ENCODE measurements at places on chromosomes 6 and 20.

DNA sequence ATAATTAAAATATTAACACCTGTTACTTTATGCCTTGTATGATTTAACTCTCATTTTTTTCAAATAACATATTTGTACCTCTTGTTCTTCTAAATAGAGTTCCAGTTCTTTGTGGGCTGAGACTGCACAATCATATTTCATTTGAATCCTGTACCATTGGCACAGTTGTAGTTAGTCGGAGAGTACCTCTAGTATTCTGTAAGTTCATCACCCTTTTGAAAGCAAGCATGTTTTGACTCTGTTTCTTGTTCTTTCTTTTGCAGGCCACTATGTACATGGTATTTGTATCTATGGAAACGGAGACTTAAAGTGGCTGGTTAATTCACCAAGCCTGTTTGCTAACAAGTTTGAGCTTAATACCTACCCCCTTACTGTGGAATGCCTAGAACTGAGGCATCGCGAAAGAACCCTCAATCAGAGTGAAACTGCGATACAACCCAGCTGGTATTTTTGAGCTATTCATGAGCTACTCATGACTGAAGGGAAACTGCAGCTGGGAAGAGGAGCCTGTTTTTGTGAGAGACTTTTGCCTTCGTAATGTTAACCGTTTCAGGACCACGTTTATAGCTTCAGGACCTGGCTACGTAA is 68.2 kb downstream of the C6orf52 start:
- DNase-seq: no peak

DNA sequence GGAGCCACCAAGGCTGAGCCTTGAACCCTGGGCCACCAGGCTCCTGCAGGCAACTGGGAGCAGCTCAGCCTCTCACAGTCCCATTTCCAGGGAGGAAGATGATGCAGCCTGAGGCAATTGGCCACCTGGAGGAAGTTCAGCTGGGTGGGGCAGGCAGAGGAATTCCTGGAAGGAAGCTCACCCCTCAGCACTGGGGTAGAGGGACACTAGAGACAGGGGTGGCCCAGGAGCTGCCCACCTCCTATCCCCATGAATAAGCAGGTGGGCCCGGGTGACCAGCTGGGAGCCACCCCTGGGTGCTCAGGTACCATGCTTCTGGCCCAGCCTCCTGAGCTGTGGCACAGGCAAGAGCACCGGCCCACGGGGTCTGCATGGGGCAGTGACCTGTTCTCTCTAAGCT is 3.6 kb upstream of the HSPA12B start:
- DNase-seq: no peak

DNA sequence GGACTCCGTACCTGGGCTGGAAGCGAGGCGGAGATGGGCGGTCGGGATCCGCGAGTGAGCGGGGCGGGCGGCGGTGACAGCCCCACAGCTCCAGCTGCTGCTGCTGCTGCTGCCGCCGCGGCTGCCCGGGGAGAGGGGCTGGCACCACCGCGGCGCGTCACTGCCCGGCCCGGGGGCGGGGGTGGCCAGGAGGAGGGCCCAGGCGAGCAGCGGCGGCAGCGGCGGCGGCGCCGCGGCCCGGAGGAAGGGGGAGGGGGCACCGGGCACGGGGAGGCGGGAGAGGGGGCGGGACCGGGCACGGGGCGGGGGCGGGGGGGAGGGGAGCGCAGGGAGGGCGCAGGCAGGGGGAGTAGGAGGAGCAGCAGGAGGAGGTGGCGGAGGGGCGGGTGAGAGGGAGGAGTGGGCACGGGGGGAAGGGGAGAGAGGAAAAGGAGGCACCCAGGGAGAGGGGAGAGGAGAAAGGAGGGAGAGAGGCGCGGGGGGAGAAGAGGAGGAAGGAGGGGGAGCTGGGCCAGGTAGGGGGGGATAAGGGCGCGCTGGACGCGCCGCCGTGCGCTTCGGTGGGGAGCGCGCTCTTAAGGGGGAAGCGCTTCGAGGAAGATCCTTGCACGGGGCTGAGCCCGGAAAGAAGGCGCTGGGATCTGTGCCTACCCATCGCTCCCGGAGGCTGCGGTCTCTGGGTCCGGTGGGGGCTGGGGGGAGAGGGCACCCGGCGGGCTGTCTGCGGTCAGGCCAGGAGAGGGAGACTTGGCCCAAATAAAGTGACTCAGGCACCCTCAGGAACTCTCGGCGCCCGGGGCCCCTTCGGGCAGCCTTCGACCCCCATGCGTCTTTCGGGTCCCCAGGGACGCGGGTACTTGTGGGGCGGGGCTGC is 101.5 kb downstream of the NOL4L start:
- DNase-seq: peak; percentile 65

DNA sequence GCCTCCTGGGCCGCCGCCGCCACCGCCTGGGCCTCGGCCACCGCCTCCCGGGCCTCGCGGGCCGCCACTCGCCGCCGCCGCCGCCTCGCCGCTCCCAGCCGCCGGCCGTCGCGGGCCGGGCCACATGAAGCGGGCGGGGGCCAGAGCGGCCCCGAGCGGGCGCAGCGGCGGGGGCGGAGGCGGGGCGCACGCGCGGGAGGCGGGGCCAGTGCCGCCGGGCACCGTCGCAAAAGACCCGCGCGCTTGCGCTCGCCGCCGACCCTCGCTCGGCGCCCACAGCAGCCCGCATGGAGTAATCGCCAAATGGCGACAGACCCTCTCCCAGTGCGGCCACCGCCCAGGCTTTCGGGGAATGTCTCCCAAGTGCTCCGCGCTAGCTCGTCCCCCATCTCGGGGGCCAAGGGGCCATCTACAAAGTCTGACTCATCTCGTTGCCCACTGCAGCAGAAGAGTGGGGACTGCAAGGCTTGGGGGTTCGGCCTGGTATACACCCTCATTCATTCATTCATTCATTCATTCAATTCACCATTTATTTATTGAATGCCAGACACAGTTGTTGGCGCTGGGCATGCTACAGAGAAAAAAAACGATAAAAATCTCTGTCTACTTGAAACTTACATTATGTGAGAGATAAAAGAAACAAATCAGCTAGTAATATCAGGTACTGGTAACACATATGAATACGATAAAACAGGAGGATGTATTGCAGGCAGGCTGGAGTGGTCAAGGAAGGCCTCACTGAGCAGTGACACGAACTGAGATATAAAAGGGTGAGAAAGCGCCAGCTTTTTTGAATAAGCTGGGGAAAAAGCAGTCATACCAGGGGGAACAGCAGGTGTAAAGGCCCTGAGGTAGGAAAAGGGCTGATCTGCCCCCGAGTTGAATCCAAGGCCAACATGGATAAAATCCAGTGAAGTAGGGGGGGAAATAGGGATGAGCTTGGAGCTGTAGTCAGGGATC is at the start of gene B4GALT5:
B4GALT5 (minus strand) TSS at position 126 of the 960 bp plus-strand sequence. CDS start 188 bp downstream, outside the sequence.
- DNase-seq: peak; percentile 77

GRCh38 chr6:116004841-116005815 is 55.6 kb downstream of the FRK start:
- no peak for DNase-seq

DNA sequence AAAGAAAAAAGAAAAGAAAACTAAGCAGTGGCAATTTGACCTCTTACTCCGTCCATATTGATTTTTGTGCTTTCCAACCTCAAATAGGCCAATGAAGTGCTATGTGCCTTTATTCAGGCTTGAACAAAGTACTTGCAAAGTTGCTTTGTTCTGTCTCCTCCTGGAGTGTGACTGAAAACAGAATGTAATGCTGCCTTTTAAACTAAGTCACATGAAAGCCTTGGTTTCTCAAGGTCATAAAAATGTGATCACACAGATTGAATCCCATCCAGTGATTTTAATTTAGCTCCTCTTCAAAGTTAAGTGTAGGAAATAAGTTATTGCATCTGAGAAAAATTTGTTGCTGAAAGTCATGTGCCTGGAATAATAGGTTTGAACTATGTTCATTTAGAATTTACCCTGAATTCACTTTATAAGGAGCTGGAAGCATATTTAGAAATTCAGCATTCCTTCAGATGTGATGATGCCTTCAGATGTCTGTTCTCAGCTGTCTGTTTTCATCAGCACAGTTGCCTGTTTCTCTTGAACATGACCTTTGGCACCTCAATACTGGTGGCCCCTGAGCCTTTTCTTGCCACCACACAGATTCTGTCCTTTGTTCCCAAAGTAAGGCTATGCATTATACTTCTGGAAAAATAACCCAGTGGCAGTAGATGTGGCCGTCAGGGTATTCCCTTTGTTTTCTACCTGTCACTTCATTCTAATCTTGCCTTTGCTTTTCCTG is 48.8 kb downstream of the KIZ start:
- DNase-seq: no peak

DNA sequence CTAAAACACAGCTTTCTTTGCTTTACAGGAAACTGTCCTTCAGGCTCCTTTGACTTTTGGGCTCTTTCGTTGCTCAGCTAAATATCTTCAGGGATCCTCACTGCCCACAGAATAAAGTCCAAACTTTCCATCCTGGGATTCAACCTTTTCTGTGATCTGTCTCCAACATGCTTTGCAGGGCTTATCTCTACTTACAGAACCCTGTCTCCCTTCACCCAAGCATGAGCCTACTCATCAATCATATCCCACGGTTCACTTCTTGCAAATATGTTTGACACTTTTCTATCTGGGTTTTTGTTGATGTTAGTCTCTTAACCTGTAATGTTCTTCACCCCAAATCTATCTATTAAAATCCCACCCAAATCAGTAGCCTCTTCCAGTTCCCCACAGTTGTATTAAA is 327.3 kb upstream of the RNF24 start:
- no peak for DNase-seq

GRCh38 chr6:127178746-127179145 is 60.3 kb downstream of the RSPO3 start:
- DNase-seq: no peak

DNA sequence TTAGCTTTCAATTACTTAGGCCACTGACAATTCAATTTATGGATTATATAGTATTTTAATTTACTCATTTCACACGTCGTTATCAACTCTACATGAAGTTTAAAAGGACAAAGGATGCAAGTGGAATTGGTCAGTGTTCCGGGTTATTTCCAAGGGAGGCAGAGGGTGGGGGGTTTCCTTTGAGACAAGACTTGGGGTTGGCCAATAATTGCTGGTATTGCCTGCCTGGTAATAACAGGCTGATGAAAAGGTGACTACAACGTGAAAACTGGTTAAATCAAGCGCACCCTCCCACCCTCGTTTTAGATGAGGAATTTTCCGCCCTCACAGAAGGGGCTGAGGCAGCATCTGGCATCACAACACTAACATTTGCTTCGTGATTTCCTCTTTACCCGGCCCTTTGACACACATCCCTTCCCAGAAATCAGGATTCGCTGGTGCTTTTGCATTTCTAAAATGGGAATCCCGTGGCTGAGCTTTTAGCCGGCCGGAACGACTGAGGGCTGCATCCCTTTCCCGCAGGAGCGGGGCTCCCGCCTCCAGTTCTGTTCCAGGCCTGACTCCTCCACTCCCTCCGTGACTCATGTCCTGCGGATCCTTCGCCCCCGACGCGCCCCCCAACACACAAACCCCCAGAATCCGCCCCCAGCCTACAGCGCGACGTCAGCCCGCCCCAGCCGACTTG is 999 bp upstream of the PIM1 start:
- peak; percentile 34 for DNase-seq

DNA sequence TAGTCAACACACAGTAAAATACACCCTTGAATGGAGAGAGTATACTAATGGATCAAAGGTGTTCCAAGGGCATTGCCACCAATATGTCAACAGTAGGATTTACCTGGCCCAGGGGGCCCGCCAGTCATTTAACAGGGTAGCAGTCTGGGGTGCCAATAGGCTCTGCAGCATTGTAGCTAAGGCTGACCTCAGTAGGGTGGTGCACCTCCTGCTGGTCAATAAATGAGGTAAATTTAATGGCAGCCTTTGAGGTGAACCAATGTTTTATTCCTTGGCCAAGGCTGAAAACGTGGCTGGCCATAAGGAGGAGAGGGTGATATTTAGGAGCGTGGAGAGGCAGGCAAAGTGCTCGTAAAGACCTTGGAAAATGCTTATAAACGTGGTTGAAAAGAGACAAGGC is 147.2 kb downstream of the RPS12 start:
- DNase-seq: no peak
